NCI-H1694 (cell line): ENCODE measurements at places on chromosomes 11 and 22.

- no peak for DNase-seq
Measured at GRCh38 chr11:131691181-131692041, 321.0 kb downstream of the NTM start.

GRCh38 chr11:111645657-111646316 lies 43.5 kb downstream of the SIK2 start:
- no peak for DNase-seq

DNA sequence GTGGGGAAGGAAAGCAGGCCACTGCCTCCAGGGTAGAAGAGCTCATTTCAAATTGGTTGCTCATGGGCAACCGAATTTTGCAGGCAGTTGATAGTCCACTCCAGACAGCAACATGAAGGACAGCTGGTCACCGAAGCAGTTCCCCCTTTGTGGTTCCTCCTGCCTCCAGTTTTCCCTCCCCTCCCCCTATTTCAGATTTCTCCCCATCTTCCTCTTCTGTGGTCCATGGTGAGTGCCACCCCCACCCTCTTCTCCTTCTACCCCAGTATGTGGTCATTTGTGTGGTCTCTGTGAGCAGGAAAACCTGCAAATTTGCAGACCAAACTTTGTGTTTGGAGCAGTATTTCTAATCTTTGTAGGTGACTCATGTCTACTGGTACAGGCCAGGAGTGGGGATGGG lies 38.2 kb upstream of the PAK1 start:
- no peak for DNase-seq

GRCh38 chr11:94655291-94655690 lies 88.1 kb downstream of the PIWIL4 start:
- no peak for DNase-seq

DNA sequence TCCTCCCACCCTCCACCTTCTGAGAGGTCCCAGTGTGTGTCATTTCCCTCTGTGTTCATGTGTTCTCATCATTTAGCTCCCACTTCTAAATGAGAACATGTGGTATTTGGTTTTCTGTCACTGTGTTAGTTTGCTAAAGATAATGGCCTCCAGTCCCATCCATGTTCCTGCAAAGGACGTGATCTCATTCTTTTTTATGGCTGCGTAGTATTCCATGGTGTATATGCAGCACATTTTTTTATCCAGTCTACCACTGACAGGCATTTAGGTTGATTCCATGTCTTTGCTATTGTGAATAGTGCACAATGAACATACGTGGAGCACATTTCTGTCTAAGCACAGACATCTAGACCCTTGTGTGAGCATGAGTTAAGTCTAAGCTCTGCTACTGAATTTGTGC lies 5.7 kb downstream of the CD3E start:
- DNase-seq, result no peak

- no peak for DNase-seq
Measured at GRCh38 chr11:130776061-130776419, 140.2 kb downstream of the SNX19 start.

GRCh38 chr22:30763815-30764673 lies 69.4 kb downstream of the OSBP2 start:
- peak; percentile 21 for DNase-seq

- DNase-seq, result no peak
Measured at GRCh38 chr22:38921120-38921519, 36.3 kb upstream of the APOBEC3A start.

- DNase-seq, result no peak
Measured at GRCh38 chr22:46710806-46711205, 27.2 kb downstream of the CERK start.

- no peak for DNase-seq
Measured at GRCh38 chr11:104422324-104422944, 258.5 kb upstream of the PDGFD start.

DNA sequence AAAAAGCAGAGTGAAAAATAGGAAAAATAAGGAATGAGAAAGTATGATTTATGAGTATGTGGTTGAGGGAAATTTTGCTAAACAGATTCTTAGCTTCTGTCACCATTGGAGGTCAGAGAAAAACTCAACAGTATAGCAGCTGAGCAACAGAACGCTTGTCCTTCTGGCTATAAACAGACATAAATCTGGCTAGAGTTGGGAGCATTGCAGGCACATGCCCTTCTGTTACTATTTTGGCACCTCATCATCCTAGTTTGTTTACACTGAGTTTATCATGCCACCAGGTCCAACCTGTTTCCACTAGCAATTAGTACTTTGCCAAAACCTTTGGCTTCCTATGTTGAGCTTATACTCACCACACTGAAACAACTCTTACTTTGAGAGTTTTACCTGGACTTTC lies 6.9 kb downstream of the UBE4A start:
- DNase-seq, result peak; percentile 9

- DNase-seq, result no peak
Measured at GRCh38 chr22:44828193-44828592, 75.8 kb downstream of the ARHGAP8 start.

DNA sequence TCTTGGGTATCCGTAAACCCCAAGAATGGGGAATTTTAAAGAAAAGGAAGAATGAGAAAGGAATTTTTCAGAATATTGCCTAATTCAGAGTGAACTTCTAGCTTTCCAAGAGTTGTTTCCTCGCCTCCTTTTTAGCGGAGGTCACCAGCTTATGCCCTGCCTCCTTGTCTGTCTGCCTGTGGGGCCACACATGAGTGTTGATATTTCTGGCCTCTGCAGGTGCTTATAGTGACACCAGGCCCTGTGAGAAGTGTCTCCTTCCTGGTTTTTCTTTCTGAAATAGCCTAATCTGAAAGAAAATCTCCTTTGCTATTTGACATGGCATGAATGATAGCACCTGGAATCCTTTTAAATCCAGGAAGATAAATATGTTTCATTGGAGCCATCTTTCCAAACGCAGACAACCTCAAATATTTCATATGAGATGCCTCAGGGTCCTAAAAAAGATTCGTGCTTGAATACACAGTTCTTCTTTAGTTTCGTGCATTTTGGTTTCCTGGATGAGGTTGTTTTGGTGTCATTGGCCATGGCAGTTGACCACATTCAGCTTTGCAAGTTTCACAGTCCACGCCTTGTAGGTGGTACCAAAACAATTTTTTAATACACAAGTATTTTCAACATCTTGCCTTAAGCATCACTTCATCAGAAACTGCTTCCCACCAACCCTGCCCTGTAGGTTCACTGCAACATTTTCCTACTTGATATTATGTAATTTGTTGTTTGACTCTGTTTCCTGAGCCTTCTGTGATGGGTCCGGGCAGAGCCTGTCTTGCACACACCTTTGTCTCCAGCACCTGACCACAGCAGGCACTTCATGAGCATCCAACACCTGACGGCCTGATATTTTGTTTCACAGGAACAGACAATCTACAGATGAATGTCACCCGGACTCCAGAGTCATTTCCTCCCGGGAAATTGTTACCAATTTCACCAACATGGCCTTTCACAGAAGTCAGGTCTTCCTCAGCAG lies 159.4 kb downstream of the C11orf91 start:
- DNase-seq, result no peak

DNA sequence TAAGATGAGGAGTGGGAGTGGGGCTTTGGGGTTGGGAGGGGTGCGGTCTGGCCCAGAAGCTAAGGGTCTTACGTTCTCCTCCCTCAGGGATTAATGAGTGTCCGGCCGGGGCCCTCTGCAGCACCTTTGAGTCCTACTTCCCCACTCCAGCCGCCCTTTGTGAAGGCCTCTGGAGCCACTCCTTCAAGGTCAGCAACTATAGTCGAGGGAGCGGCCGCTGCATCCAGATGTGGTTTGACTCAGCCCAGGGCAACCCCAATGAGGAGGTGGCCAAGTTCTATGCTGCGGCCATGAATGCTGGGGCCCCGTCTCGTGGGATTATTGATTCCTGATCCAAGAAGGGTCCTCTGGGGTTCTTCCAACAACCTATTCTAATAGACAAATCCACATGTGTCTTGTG lies 4.0 kb downstream of the FOLR3 start:
- DNase-seq, result no peak

DNA sequence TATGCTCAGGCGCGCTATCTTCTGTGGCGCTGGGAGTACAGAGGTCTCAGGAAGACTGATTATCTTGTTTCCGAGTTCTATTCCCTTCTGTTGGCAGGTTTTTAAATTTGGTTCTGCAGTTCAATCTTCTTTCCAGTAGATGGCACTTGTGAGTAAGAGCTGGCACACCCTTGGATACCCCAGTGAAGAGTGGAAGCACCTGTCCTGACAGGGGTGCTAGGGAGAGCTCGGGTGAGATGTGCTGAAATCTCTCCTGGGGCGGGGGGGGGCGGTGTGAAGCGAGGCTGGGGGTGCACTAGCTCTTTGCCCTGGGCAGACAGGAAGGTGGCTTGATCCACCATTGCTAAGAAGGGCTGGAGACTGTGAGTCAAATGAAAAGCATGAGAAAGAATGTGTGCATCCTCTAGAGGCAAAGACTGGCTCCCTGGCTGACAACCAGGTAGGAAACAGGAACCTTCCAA lies 679.9 kb upstream of the CCDC179 start:
- DNase-seq, result peak; percentile 1

DNA sequence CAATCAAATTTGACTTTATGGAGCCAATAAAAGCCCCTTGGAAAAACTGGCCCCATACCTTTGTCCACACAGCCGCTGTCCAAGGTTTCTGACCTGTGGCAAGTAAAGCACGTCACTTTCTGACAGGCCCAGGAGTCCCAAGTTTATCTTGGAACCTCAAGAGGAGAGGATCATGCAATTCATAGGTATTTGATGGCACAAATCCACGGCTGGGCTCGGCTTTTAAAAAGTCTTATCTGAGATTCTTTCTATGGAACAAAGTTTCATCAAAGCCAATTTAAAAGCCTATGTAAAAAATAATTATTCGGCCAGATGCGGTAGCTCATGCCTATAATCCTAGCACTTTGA lies 13.6 kb downstream of the TMEM138 start:
- DNase-seq, result no peak

GRCh38 chr11:118152552-118153471 lies at the start of gene SCN4B:
Gene SCN4B (minus strand): TSS chr11:118152823. CDS start chr11:118152673, 150 bp downstream.
- DNase-seq, result no peak

- peak; percentile 75 for DNase-seq
Measured at GRCh38 chr22:35172442-35172841, 84.9 kb upstream of the HMGXB4 start.

- DNase-seq, result no peak
Measured at GRCh38 chr11:32706985-32707741, 87.3 kb downstream of the CCDC73 start.

DNA sequence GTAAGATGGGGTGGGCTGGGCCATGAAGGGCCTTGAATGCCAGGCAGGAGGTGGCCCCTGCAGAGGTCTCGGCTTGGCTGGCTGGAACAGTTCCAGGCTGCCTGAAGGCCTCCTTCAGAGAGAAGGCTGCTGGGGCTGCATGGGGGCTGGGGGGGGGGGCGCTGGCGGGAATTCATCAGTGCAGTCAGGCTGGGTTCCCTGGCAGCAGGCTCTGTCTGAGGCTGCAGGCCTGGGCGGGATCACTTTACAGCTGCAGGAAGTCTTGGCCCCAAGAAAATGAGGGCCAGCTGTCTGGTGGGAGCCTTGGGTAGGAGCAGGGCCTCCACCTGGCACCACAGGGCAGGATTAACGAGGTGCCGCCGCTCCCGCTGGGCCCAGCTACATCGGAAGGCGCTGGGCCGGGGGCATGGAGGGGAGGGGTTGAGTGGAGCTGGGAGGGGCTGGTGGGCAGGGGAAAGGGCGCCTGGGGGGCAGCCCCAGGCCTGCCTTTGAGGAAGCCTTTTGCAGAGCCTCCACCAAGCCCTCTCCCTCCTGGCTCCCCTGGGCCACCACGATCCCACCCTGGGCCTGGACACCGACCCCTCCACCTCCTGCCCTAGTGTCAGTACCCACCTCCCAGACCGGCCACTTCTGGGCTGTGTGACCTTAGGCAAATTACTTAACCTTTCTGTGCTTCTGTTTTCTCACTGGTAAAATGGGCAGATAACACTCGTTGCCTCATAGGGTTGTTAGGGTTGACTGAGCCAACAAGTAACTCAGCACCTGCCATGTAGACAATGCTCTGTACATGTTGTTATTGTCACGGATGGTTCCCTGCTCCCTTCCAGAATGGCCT lies 31.0 kb upstream of the HMOX1 start:
- DNase-seq, result no peak

GRCh38 chr11:996681-997080 lies 39.8 kb downstream of the MUC6 start:
- no peak for DNase-seq

GRCh38 chr11:114607753-114608459 lies 12.3 kb upstream of the NXPE4 start:
- no peak for DNase-seq

DNA sequence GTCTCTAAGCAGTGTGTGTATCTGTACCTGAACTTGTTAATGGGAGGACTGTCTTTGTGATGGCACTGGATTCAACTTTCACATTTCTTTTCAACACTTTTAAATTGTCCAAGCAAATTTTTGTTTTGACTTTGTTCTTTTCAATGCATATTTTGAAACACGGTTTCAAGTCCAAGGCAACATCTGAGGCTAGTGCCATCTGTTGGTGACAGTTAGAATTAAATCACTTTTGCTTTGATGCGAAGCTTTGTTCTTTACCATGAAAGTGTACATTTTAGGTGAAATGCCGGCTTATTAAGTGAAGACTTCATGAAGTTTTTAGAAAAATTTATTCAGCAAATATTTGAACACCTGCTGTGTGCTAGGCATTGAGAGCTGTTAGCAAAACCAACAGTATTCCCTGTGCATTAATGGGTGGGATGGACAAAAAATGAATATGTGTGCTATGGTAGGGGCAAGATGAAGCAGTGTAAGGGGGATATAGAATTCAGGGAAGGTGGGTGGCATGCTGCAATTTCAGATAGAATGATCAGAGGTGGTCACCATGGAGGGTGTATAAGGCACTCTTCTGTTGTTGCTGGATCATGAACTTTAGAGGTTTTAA lies 70.2 kb downstream of the DDX10 start:
- no peak for DNase-seq

DNA sequence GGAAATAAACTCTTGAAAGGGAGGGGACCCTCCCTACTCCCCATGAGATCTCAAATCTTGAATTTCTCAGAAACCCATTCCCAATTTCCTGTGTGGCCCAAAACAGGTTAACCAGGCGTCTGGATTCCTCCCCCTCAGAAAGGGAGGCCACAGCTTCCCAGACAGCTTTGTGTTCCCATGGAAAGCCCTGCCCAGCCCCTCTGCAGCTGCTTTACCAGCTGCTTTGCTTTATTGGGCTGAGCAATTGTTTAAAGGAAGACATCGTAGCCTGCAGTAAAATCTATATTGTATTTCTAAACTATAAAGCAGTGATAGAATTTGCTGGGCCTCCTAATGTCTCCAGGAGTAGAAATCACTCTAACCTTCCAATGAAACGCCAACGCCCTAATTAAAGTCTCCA lies 97.4 kb downstream of the CHST1 start:
- DNase-seq, result no peak

- DNase-seq, result no peak
Measured at GRCh38 chr11:69131644-69132300, 24.0 kb upstream of the SMIM38 start.

- peak; percentile 17 for DNase-seq
Measured at GRCh38 chr11:35615921-35616900, 2.0 kb upstream of the FJX1 start.
